Activated CD4-positive, alpha-beta memory T cell treated with anti-CD3 and anti-CD28 coated beads for 36 hours (primary cell): ENCODE measurements at places on chromosomes 7 and 10. TPM values are rescaled to one million over a fixed set of nuclear protein-coding genes. Genes with fewer than 3 reads are reported as not detected.
A peak's percentile ranks its signal among the peaks of the same experiment; 100 is the strongest.

ASZ1 gene
- not detected for total RNA-seq

NKX2-3 gene
- not detected for total RNA-seq

GALNT11 gene
- total RNA-seq = 17.7 TPM

MYH16 gene
- total RNA-seq = not detected

CHCHD1 gene
- 35.3 TPM for total RNA-seq

CALHM3 gene
- total RNA-seq = not detected

ICA1 gene
- total RNA-seq = 2.3 TPM

PAX2 gene
- not detected for total RNA-seq

DNA sequence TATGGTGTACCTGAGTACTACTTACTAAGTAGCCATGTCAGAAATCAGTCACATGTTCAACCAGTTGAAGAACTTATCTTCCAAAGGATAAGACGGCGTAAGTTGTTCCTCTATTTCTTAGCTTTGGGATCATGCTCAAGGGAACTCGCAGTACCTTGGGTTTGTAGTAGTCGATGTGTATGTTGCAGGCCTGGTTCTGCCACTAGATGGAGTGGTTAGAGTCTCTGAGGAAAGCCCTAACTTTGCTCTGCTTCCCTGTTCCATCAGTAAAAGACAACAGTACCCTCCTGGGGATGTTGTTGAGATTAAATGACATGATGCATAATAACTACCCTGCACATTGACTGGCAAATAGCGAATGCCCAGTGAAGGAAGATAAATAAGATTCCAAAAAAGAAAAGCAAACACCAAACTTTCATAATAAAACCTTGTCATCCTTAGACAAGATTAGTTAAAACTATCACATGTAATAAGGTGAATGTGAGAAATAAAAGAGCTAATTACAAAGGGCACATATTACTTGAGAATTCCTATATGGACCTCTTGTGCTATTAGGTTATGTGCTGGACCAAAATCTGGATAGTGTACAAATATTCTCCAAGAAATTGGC lies 165.9 kb downstream of the ABCA13 start:
- no peaks in the 10 kb centered on the region for H3K4me1 ChIP-seq
- no peak for DNase-seq
- no peaks in the 10 kb centered on the region for H3K27me3 ChIP-seq
- H3K36me3 ChIP-seq = no peaks in the 10 kb centered on the region
- H3K27ac ChIP-seq = no peak overlapping the region

DNA sequence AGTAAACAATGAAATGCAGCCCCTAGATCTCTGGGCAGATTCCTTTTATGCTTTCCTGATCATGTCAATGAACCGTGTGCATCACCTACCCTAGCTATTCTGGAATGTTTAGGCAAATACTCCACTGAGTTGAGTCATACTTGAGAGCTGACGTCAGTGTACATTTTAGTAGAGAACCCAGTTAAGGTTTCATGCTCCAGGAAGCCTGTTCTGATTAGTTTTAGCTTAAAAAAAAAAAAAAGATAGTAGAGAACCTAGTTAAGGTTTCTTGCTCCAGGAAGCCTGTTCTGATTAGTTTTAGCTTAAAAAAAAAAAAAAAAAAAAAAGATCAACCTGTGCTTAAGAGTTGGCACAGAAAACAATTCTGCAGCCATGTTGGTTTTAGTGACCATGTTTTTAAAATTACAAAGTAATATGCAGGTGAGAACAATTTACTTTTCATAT lies 3.7 kb upstream of the MCU start:
- no peaks in the 10 kb centered on the region for H3K36me3 ChIP-seq
- peaks cover 17% of the 10 kb centered on the region for H3K4me1 ChIP-seq
- no peak for DNase-seq

- peak overlapping the region; percentile 76 for H3K4me3 ChIP-seq
- peaks cover 8% of the 10 kb centered on the region for H3K27me3 ChIP-seq
- H3K27ac ChIP-seq = no peak overlapping the region
- H3K36me3 ChIP-seq = no peaks in the 10 kb centered on the region
- peak; percentile 45 for DNase-seq
Observed at GRCh38 chr10:43689618-43689954, 40.9 kb upstream of the ZNF32 start.

GRCh38 chr7:105388356-105389087 lies at the start of gene SRPK2:
SRPK2 (minus strand) TSS chr7:105388921.
- peaks cover 32% of the 10 kb centered on the region for H3K4me1 ChIP-seq
- no peaks in the 10 kb centered on the region for H3K27me3 ChIP-seq
- peaks cover 3% of the 10 kb centered on the region for H3K36me3 ChIP-seq

- no peak for DNase-seq
Observed at GRCh38 chr7:22319424-22320403, 37.2 kb downstream of the RAPGEF5 start.

DNA sequence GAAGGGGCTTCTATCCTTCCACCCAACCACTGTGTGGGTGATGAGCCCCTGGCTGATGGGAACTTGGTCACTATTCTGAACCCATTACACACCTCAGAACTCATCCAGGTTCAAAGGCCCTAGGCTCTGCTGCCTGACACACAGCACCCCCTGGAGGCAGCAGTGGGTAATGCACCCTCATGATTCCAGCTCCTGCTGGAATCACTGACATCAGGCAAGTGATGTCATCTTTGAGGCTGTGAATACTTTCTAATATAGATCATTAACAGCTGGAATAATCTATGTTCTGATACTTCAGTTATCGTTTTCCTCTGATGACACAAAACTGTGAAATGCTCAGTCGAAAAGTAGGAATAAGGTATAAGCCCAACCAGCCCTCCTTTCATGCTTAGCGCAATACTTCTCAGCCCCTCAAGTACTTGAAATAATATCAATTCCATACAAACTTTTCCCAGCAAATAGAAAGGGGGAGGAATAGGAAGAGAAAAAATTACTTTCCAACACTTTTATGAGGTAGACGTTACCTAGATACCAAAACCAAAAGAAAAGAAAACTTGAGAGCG lies 7.5 kb upstream of the RBP3 start:
- H3K27ac ChIP-seq = no peak overlapping the region
- peaks cover 5% of the 10 kb centered on the region for H3K27me3 ChIP-seq
- H3K4me3 ChIP-seq = no peak overlapping the region
- no peaks in the 10 kb centered on the region for H3K36me3 ChIP-seq

GRCh38 chr7:84042110-84042539 lies 152.5 kb downstream of the SEMA3A start:
- DNase-seq = no peak
- H3K27ac ChIP-seq = no peak overlapping the region

GRCh38 chr7:158814637-158815036 lies 14.7 kb downstream of the ESYT2 start:
- H3K4me1 ChIP-seq = peaks cover 93% of the 10 kb centered on the region
- H3K4me3 ChIP-seq = peak overlapping the region; percentile 57
- DNase-seq = peak; percentile 74
- peak overlapping the region; percentile 95 for H3K27ac ChIP-seq

GRCh38 chr10:49173201-49173772 lies 14.9 kb downstream of the TMEM273 start:
- no peak overlapping the region for H3K27ac ChIP-seq
- H3K4me3 ChIP-seq = no peak overlapping the region
- DNase-seq = no peak
- peaks cover 3% of the 10 kb centered on the region for H3K36me3 ChIP-seq
- peaks cover 45% of the 10 kb centered on the region for H3K4me1 ChIP-seq

GRCh38 chr10:36676321-36676720 lies 449.1 kb upstream of the ANKRD30A start:
- no peaks in the 10 kb centered on the region for H3K36me3 ChIP-seq
- no peak for DNase-seq
- H3K4me3 ChIP-seq = no peak overlapping the region
- no peaks in the 10 kb centered on the region for H3K4me1 ChIP-seq

DNA sequence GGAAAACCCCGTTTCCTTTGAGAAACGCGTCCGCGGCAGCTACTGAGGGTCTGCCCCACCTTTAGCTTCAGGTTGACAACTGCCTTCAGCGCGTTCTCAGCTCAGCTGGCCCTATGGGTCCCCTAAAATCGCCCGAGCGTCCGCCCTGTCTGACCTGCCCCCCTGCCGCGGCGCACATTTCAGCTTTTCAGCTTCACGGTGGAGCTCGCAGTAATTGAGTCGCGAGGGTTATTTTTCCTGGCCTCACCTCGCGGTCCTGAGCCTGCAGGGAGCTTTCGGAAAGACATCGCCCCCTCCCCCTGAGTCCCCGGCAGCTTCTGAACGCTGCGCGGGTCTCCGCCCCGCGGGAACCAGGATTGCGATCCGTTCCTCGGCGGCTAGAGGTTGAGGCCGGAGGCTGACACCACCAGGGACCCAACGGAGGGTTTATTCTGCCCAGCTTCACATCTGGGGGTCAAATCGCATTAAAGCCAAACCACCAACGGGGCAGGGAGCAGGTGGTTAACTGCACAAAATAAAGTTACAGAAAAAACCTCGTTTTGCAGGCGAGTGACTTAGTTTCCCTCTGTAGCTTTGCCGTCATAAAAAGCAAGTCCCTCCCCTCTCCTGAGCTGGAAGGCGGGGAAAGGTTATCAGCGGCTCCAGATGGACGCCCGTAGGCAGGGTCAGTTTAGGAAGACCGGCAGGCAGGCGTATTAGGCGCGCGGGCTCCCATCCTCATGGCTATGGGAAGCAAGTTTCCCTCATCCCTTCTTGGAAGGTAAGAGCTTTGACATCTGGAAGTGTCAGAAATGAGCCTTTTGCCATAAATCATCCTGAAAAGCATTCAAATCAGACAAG lies 11.0 kb downstream of the TWIST1 start:
- no peaks in the 10 kb centered on the region for H3K36me3 ChIP-seq
- peaks cover 7% of the 10 kb centered on the region for H3K4me1 ChIP-seq
- H3K27me3 ChIP-seq = peaks cover 71% of the 10 kb centered on the region
- DNase-seq = no peak

GRCh38 chr10:97511711-97512440 lies 13.2 kb downstream of the UBTD1 start:
- H3K36me3 ChIP-seq = no peaks in the 10 kb centered on the region
- no peak for DNase-seq
- H3K4me1 ChIP-seq = peaks cover 2% of the 10 kb centered on the region
- no peak overlapping the region for H3K4me3 ChIP-seq

GRCh38 chr10:12358863-12359564 lies 9.7 kb downstream of the CAMK1D start:
- H3K4me1 ChIP-seq = peaks cover 46% of the 10 kb centered on the region
- H3K4me3 ChIP-seq = no peak overlapping the region
- no peaks in the 10 kb centered on the region for H3K36me3 ChIP-seq

- no peak for DNase-seq
- no peak overlapping the region for H3K27ac ChIP-seq
- H3K27me3 ChIP-seq = no peaks in the 10 kb centered on the region
- peaks cover 4% of the 10 kb centered on the region for H3K4me1 ChIP-seq
Observed at GRCh38 chr10:29618341-29619171, 16.2 kb downstream of the SVIL start.

DNA sequence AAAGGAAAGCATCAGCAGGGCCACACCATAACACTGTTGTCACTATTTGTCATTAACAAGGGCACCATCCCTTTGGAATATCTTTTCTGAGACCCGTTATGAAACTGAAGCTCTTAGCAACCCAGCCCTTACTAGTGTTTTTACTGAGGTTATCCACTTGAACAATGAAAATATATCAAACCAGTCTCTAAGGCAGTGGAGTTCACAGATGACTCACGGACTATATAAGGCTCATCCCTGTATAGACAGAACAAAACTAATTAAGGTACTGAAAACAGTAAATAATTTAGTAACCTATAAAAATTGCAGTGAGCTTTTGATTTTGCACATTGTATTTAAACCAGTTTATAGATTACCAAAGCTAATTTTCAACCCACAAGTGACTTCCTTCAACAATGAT lies 196.0 kb downstream of the ELAPOR2 start:
- H3K4me1 ChIP-seq = no peaks in the 10 kb centered on the region
- no peak overlapping the region for H3K4me3 ChIP-seq
- peaks cover 1% of the 10 kb centered on the region for H3K27me3 ChIP-seq
- no peaks in the 10 kb centered on the region for H3K36me3 ChIP-seq
- DNase-seq = no peak

DNA sequence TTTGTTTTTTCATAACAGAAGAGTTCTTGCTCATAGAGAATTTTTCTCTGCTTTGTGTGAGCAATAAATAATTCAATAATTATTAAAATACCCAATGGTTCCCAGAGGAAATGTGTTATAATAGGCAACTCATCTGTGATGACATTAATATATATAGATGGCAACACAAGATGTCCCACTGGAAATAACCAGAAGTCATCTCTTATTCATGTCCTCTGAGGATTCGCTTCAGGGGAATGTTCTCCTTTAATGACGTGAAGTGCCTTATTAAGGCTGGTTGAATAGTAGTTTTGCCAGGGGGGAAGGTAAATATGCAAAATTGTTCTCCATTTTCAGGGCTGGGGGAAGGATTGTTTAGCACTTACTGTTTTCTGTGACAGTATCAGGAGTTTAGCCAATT lies 3.1 kb downstream of the SLC39A12 start:
- H3K4me3 ChIP-seq = no peak overlapping the region
- no peak for DNase-seq
- H3K36me3 ChIP-seq = no peaks in the 10 kb centered on the region
- no peak overlapping the region for H3K27ac ChIP-seq

DNA sequence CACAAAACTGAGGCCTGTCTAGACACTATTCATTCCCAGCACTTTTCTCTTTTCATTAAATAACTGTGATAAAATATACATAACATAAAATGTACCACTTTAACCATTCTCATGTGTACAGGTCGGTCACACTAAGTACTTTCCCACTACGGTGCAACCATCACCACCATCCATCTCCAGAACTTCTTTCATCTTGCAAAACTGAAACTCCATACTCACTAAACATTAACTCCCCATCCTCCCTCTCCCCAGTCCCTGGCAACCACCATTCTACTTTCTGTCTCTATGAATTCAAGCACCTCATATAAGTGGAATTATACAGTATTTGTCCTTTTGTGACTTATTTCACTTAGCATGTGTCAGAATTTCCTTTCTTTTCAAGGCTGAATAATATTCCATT lies 53.0 kb downstream of the ARHGAP12 start:
- peaks cover 23% of the 10 kb centered on the region for H3K4me1 ChIP-seq
- DNase-seq = peak; percentile 18
- H3K4me3 ChIP-seq = no peak overlapping the region
- H3K27me3 ChIP-seq = no peaks in the 10 kb centered on the region

DNA sequence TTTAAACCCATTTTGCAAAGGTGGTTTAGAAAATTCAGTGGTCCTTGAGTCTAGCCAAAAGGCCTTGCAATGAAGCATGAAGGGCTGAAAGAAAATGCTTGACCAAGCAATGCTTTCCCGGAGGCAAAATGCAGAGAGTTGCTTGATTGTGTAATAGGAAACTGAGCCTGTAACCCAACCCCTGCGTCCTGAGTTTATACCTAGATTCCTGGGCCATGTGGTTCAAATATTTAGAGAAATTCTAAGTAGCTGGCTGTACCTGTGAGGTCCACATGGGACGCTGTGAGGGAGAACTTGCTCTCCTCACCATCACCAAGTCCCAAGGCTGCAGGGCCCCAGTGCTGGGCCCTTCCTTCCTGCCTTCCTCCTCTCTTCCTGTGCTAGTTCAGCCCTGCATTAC lies 45.7 kb downstream of the CXCL12 start:
- DNase-seq = no peak
- no peaks in the 10 kb centered on the region for H3K4me1 ChIP-seq
- no peak overlapping the region for H3K4me3 ChIP-seq
- peaks cover 4% of the 10 kb centered on the region for H3K27me3 ChIP-seq
- no peaks in the 10 kb centered on the region for H3K36me3 ChIP-seq
